Vagina (tissue), 2 donors: ENCODE measurements at places on chromosomes 1 and 21.

DNA sequence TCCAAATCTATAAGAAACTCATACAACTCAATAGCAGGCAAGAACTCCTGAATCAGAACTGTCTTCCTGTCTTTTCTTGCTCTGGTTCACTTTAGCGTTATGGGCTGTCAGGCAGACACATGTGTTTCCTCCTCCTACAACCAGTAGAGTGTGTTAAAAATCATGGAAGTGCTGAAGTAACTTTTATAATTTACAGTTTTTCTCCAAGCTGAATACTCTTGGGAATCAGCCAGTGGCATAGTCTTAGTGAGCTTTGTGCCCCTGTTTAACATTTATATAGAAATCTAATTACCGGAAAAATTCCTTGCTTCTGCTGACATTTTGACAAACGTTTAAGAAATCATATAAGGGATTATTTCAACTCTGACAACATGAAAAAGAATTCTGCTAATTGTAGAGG, 113.1 kb upstream of the RGS18 start:
- no peak for DNase-seq

DNA sequence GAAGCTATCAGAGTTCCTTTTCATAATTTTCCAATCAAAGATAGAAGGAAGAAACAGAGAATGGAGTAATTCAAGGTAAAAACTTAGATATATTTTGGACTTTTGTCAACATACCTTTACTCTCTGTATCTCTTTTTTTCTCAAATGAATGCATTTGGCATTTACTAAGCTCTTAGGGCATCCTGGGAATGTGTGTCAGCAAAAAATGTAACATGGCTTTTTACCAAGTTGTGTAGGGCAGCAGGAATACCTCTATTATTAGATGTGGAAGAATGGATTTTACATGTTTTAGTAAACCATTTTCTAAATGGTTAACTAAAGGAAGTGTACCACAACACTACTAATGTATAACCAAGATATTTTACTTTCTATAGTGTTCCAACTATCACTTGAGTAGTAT, 4.2 kb upstream of the COL11A1 start:
- DNase-seq: no peak

DNA sequence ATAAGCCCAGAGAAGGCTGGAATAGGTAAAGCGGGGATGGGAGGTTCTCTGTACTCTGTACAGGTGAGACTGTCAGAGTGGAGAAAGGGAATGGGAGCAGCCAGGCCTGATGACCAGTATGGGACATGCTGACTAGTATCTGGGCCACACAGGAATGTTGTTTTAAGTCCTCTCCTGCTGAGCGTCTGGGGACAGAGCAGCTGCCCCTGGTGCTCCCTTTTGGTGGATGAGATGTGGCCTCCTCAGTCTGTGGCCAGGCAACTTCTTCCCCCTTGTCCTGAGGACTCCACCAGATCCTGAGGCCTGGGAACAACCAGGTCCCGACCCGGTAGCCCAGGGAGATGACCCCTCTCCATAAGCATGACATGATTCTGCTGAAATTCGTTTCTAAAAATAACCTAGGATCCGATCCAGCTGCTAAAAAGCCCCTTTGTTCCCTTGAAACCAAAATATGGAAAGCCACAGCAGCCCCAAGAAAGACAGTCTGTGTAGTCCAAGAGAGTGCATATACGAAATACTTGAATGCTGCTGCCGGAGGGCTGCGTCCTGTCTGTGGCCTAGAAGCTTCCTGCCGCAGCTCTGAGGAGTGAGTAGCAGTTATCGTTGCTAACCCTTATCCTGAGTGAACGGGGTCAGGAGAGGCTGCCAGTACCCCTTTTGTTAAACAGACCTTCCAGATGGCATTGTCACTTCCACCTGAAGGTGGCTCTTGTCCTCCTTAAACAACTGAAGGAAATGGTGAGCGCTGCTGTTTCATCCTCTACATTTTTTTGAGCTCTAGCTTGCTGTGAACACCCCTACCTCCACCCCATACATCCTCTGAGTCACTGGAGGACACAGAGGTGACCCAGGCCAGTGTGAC, 47.1 kb downstream of the ATP2B4 start:
- DNase-seq: no peak

GRCh38 chr1:221636096-221636495, 105.8 kb downstream of the DUSP10 start:
- DNase-seq: no peak

DNA sequence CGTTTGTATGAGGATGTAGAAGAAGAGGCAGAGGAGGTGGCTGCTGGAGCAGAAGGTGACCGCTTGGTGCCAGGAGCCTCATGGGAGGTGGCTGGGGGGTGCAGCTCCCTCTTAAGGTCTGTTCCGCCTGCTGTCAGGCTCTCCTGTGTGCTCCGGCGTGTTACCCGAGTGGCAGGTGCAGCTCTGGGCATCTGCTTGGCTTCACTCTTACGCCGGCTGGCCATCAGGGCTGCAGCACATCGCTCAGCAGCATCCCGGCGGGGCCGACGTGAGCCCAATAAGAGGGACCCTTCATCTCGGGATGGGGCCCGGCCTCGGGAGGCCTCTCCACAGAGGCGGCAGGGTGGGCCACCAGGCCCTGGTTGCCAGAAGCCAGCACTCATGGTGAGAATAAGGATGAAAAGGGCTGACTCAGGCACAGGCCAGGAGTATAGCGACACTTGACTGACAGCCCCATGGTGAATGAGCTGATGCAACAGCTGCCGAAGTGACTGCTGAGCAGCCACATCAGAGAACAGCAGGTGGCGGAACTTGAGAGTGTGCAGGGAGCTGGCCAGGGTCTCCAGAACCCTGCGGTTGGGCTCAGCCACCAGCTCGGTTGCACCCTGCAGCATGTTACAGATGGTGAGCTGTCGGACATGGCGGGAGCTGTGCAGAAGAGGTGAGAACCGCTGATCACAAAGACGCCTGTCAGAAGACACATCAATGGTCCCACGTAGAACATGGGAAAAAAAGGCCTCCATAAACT, 17.5 kb downstream of the LRRC41 start:
- DNase-seq: no peak

GRCh38 chr1:153790966-153791647, 15.9 kb downstream of the SLC27A3 start:
- no peak for DNase-seq

DNA sequence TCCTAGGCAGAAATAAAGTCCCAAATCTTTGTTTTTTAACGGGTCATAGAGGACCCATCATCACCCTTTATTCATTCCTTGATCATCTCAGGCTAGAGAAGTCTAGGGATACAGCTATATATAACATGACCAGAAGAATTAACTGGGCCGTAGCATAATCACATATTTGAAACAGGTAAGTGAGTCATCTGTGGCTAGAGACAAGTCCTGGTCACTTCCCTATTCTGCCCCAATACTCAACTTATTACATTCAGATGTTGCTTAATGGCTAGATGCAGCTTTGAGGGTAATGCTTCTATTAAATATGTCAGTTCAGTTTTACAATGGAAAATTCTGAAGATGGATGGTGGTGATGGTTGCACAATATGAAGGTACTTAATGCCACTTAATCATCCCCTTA, 47.0 kb downstream of the EXO1 start:
- no peak for DNase-seq

DNA sequence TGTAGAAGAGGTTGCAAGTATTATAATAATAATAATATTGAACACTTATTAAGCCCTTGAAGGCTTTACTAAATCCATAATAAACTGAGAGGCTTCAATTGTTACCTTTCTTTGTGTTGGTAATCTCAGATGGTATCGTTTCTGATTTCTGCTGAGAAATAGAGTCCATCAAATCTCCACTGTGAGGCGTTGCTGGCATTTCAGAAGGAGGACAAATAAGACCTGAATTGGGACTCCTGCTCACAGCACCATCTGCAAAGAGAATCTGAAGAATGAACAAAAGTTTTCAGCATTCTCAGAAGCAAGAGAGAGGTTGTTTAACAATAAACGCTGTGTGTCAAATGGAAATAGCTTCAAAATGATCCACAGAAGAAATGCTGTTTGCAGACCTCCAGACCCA, 93.7 kb downstream of the WDR3 start:
- no peak for DNase-seq

DNA sequence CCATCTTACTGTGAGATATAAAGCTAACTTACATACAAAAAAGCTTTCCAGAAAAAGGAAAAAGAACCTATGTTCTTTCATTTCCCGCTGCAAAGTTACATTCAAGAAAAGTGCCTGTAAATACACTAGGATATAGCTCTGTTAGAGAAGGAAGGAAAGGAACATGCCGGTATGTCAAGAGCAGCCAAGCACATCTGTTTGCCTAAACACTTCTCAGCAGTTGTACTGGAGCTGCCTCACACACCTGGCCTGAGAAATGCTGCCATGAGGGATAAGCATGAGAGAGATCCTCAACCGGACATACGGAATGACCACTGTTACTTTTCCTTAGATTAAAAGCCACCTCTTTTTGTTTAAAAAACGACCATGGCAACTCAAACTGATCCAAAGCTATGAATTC, 189.7 kb downstream of the RERE start:
- DNase-seq: no peak

DNA sequence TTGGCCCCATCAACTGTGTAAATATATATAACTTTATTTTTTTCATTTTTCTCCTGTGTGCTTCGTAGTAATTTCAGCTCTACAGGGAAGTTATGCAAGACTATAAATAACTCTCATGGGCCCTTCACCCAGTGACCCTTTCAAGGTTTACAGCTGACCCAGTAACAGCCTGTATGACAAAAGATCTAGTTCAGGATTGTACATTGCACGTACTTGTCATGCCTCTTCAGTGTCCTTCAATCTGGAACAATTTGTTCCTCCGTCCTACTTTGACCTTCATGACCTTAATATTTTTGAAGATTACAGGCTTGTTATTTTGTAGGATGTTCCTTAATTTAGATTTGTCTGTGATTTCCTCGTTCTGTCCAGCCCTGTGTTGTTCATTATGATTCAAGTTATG, 40.5 kb downstream of the BRINP2 start:
- DNase-seq: no peak

- no peak for DNase-seq
These were observed 95.8 kb downstream of the CNIH3 start for GRCh38 chr1:224711876-224712275.

GRCh38 chr1:200872446-200873115, at the start of gene GPR25:
Gene GPR25, plus strand, starts transcription at chr1:200872981. Its CDS starts 57 bp downstream, at chr1:200873038.
- no peak for DNase-seq

GRCh38 chr1:172154551-172154950, 265.9 kb upstream of the C1orf105 start:
- DNase-seq: no peak

DNA sequence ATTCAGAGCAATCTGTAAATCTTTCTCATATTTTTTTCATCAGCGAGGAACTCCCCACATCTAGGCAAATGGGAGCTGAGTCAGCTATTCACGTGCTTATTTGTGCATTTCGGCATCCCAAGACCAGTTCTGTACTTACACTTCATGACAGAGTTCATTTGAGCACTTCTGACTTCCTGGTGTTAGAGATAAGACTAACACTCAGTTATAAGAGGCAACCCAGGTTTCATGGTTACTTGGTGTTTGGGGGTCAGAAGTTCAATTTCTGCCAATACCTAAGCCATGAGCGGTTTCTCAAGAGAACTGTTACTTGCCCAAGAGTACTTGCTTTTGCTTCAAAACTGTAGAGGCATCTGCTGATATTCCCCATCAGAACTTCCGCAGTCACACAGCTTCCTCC, 24.1 kb upstream of the DESI2 start:
- DNase-seq: no peak

- no peak for DNase-seq
These were observed 105.2 kb downstream of the PCP4 start for GRCh38 chr21:39972471-39972870.

GRCh38 chr1:1565340-1565739, 9.3 kb downstream of the SSU72 start:
- no peak for DNase-seq

GRCh38 chr1:204398197-204399125, 13.2 kb downstream of the PPP1R15B start:
- DNase-seq: no peak

GRCh38 chr1:160024195-160024905, 7.4 kb downstream of the PIGM start:
- no peak for DNase-seq

- DNase-seq: no peak
These were observed 32.0 kb downstream of the SUSD4 start for GRCh38 chr1:223331929-223332328.

DNA sequence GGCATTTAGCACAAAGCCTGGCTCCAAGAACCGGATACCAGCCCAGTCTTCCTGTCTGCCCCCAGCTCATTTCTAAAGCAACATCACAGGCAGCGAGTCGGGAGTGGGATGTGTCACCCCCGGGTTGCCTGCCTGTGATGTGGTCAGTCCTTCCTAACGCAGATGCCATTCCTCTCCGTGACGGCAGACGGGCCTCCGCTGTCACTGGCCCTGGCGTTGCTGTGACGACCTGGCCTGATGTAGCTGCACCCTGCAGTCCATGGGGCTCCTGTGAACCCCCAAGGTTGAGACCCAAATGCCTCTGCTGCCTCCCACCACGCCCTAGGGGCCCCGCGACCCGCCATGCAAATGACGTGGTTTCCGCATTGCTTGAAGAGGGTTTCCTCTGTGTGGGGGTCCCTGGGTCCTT, 12.3 kb downstream of the TNFRSF1B start:
- DNase-seq: no peak

- no peak for DNase-seq
These were observed at the start of gene EYA3 for GRCh38 chr1:28088168-28088961. Gene EYA3, minus strand, starts transcription at chr1:28088610. Its CDS starts 30,584 bp downstream, at chr1:28058026.

DNA sequence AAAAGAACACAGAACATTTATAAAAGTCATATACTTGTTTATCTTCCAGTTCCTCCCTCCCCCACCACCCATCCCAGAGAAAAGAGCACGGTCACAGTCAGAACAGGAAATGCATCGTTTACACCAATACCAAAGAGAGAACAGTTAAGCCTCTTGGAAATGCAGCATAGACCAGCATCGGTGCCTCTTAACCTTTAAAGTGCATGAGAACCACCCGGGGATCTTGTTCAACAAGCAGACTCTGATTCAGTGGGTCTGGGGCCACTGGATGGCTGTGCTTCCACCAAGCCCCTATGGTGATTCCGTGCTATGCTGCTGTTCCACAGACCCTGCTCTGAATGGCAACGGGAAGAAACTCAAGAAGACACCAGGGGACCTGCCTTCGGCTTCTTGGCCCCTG, 19.2 kb downstream of the FAM89A start:
- DNase-seq: peak; percentile 83

DNA sequence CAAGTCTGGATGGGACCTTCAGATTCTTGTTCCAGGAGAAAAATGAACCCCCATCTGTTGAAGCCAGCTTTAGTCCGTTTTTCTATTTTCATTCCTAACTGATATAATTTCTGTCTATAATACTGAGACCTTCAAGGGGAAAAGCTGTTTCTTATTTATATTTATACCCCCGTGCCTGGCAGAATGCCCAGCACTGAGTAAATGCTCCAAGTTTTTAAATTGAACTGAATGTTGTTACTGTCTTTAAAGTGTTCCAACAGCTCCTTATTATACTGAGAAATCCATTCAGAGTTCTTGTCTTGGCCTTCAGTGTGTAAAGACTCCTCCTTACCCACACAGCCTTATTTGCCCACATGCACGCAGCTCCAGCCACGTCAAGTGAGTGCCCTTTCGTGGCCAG, 178.6 kb upstream of the HMGB4 start:
- no peak for DNase-seq

GRCh38 chr1:38087676-38088075, 41.1 kb upstream of the POU3F1 start:
- DNase-seq: no peak
